ENCODE measurements at places on chromosomes 1 and 21.

DNA sequence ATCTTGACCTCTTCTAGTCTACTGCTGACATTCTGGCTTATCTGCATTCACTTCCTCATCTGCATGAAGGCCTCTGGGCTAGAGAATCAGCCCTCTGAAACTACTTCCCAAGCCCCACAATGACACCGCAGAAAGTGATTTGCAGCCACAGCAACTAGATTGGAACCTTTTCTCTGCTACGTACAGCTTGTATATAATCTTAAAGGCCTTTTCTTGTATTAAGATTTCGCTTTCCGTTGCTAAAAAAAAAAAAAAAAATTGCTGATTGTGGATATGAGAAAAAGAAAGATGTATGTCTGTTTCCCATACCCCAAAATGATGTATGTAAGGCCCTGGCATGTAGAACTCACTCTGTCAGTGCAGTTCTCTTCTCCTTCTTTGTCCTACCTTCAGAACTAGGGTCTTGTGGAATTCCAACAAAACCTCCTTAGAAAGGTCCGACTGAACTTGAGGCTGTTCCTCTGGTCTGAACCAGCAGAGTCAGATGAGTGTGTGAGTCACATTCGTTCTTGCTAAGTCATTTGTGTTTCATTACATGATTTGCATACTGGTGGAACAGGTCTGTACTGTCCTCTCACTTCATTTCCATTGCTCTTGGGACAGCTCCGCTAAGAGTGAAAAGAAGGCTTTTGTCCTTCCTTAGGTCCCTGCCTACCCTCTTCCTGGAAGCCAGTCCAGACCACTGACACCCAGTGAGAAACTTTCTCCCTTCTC is 62.7 kb downstream of the PLPP3 start:
- DNase-seq = peak; percentile 82

DNA sequence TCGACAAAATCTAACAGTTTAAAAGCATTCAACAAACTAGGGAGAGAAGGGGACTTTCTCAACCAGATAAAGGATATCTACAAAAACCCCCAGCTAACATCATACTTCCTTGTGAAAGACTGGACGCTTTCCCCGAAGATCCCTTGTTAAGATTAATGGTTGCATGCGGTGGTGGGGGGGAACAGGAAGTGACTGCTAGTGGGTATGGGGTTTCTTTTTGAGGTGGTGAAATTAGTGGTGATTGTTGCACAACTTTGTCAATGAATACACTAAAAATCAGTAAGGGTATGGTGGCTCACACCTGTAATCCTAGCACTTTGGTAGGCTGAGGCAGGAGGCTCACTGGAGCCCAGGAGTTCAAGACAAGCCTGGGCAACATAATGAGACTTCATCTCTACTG is 26.9 kb upstream of the EYA3 start:
- peak; percentile 96 for DNase-seq

GRCh38 chr1:10973552-10973951 is 38.9 kb upstream of the TARDBP start:
- DNase-seq = no peak

DNA sequence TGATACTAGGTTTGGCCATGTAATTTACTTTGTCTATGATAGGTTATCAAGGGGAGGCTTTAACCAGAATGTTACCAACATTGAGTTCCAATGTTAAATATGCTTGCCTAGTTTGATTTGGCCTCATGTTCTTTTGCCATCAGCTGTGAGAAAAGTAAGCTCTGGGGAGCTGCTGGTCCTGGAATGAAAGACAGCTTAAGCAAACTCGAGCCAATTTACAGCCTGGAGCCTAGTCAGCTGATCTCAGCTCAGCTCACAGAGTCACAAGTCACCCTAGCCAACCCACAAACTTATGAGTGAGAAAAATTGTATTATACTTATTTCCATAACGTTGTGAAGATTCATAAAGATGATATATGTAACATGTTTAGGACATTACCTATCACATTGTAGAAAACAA is 426.7 kb downstream of the RWDD3 start:
- no peak for DNase-seq

DNA sequence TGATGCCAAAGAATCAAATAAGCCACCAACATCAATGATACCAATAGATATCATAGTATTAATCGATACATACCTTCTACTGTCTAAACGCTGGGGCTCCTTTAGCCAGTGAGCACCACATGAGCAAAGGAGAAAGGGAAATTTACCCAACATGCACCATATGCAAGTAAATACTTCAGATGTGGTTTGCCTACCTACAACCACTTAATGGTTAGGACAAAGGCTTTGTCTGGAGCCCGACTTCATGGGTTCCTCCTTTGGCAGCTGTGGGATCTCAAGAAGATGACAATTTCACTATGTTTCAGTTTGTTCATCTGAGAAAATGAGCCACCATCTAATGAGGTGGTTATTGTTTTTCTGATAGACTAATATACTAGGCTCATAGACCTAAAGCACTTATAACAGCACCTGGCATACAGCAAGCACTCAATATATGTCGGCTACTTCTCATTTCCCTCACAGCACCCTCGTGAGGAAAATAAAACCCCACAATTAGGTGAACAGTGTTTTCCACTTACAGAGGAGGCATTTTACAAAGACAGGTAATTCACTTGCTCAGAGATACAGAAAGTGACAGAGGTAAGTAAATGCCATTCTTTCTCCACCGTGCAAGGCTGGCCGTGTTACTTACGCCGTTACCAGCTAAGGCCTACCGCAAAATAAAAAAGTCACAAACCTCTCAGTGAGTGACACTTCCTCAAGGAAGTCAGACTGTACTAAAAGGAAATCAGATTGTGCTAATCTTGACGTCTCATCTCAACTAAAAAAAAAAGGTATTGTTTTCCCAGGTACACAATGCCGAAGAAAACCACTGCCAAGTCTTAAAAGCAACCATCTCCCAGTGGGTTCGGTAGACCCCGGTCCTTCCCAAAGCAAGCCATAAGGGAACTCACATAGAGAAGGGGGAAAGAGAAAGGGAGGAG is 1.6 kb downstream of the TTC13 start:
- DNase-seq = peak; percentile 48

GRCh38 chr1:50853325-50853724 is 106.7 kb downstream of the FAF1 start:
- DNase-seq = no peak

DNA sequence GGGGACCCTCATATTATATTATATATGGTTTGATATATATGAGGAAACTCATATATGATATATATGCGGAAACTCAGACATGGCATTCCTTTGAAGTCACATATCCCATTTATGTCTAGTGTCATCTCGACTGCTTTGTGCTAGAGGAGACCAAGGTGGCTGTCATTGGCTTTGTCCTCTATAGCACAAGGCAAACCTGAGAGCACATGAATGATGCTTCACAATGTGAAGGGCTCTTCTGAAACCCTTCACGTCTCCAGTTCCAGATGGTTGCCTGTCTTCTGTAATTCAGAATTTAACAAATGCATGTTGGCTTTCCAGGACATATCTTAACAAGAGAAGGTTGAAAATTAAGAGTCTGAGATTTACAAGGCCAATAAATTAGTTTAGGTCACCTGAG is 303.6 kb downstream of the BARHL2 start:
- no peak for DNase-seq

- no peak for DNase-seq
Measured at GRCh38 chr1:33082575-33083108, 1.7 kb downstream of the AZIN2 start.

DNA sequence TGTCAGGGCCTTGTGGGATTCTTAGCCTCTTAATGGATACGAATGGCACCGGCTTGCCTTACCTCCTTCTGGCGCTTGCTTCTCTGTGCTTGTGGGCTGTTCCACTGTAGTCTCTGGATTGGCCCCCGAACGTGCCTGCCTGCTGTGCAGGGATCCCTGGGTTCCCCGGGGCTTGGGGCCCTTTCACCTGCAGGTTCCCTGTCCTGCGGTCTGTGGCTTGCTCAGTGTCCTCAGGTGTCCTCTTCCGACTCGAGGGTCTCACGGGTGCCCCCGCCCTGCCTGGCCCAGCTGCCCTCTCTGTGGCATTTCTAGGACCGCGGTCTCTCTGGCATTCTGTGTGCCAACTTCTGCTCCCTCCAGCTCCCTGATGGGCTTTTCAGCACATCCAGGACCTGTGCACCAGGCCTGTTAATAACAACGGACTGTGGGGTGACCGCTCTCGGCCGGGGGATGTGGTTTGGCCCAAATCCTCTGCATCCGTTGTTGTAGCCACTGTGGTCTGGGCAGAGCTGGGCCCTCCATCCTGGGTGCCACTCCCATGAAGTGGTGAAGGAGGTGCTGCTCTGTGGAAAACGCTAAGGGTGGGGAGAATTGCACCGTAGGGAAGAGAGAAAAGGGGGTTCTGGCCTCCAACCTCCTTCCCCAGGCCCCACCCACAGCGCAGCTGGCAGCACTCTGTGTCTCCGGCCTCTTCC is 12.4 kb downstream of the COL18A1 start:
- no peak for DNase-seq

DNA sequence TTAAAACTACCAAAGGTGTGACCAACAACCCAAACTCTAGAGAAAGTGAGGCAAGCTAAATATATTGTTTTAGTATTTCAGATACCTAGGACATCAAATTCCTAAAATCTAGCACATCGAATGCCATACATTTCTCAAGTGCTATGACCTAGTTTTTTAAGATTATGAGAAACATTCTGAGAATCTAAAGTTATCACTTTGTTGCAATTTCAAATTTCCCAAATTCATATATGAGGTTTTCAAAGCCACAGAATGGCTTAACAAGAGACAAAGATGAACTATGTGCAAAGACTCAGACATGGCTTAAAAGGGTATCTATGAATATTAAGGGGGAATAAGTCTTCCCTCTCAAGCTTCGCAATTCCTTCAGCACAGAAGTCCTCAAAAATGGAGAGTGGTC is 6.8 kb downstream of the SCYL3 start:
- no peak for DNase-seq

GRCh38 chr1:54171016-54171415 is 18.2 kb upstream of the CDCP2 start:
- DNase-seq = no peak

DNA sequence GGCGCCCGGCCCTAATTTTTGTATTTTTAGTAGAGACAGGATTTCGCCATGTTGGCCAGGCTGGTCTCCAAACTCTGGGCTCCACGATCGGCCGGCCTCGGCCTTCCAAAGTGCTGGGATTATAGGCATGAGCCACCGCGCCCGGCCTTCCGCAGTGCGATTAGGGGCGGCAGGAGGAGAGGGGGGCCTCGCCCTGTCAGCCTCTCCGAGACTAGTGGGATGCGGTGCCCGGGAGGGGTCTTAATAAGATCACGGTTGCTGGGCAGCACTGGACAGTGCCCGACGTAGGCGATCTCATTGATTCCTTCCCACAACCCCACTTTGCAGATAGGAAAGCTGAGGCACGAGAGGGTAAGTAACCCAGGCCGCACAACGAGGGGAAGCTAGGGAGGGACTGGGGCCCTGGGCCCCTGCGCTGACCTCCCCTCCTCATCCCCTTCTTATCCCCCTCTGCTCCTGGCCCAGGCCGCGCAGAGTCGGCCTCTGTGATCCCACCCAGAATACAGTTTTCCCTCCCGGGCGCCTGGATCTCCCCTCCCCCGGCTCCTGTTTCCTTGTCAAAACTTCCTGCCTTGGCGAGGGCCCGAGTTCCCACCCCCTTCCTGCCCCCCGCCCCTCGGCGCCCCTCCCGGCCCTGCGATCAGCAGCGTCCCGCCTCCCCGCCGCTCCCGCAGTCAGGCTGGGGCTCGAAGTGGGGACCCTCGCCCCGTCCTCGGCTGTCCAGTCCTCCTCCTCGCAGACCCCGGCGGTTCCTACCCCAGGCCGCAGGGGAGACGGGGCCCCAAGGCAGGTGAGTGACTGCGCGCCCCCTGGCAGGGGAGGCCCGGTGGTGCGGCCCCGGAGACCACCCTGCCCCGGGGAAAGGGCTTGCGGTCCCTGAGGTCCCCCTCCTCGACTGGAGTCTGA is at the start of gene PEAR1:
PEAR1 (plus strand) TSS at position 671 of the 906 bp plus-strand sequence. CDS start 10,209 bp downstream, outside the sequence.
- no peak for DNase-seq

DNA sequence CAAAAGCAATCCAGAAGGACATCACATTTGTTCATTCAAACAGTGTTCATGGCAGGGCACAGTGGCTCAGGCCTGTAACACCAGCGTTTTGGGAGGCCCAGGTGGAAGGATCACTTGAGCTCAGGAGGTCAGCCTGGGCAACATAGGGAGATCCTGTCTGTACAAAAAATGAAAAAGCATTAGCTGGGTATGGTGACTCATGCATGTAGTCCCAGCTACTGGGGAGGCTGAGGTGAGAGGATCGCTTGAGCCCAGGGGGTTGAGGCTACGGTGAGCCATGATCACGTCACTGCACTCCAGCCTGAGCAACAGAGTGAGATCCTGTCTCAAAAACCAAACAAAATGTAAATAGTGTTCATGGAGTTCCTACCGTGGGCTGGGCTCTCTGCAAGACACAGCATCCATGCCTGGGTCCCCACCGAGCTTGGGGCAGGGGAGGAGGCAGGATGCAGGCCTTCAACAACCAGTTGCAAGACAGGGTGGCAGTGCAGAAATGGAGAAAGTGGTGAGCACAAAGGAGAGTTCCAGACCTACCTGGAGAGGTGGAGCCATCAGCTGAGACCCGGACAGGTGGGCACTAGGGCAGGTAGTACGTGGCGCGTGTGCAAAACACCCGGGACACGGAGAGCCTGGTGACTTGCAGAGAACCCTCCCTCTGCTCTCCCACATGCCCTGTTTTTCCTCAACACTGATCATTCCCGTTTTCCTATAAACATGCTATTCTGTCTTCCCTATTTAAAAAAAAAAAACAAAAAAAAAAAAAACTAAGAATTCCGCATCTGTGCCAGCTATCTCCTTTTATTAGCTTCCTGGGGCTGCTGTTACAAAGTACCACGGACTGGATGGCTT is 138.9 kb downstream of the TOMM20 start:
- DNase-seq = no peak

DNA sequence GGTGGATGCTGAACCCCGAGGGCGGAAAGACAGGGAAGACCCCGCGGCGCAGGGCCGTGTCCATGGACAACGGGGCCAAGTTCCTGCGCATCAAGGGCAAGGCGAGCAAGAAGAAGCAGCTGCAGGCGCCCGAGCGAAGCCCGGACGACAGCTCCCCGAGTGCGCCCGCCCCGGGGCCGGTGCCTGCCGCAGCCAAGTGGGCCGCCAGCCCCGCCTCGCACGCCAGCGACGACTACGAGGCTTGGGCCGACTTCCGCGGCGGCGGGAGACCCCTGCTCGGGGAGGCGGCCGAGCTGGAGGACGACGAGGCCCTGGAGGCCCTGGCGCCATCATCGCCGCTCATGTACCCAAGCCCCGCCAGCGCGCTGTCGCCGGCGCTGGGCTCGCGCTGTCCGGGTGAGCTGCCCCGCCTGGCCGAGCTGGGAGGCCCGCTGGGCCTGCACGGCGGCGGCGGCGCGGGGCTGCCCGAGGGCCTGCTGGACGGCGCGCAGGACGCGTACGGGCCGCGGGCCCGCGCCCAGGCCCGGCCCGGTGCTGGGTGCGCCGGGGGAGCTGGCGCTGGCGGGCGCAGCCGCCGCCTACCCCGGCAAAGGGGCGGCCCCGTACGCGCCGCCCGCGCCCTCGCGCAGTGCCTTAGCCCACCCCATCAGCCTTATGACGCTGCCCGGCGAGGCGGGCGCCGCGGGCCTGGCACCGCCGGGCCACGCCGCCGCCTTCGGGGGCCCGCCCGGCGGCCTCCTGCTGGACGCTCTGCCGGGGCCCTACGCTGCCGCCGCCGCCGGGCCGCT is 20.7 kb downstream of the FOXO6 start:
- DNase-seq = no peak

GRCh38 chr1:32184650-32185049 is 5.2 kb downstream of the TXLNA start:
- DNase-seq = no peak

GRCh38 chr1:18629659-18630510 is 761 bp upstream of the PAX7 start:
- DNase-seq = no peak
